ENCODE measurements at places on chromosomes 13 and 19.

DNA sequence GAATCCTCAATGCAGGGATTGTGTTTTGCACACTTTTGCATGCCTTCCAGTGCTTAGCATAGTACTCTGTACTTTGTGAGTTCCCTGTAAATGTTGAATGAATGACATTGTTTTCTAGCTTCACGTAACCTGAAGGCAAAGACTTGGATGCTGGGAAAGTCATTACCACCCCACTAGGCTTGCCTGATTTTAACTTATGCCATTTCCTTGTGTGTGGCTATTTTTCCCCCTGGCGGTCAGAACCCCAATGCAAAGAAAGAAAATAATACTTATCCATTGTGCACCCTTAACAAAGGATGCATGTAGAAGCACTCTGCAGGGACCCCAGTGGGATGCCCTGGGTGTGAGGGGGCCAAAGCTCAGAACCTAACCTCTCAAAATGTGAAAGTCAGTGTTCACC is 1.2 kb upstream of the ENOX1 start:
- DNase-seq: no peak

DNA sequence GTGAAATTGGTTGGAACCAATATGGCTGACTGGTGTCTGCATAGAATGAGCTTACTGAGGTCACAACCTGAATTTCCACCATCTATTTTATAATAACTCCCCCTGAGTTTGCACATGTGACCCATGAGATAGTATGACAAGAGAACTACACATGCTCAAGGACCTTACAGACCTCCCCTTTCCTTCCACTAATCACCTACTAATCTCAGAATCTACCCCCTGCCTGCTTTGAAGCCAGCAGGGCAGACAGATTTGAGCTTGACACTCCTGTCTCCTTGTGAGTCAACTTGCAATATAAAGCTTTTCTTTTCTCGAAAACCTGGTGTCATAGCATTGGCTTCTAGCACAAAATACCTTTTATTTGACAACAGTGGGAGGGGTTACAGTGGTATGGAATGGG is 248.4 kb downstream of the RFC3 start:
- no peak for DNase-seq

DNA sequence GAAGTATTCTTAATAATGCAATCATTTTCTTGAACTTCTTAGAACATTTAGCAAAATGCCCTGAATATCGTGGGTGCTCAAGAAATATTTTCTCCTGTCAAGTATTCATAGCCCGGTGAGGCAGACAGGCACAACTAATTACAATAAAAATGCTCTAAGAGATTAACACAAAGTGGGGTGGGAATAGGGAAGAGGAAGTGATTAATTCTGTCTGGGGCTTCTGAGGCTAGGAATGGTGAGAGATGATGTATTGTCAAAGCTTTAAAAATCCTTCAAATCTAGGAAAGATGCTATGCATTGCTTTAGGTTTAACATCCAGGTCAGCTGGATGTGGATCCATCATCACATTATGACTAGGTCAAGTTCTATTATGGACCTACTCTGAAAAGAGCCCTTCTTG is 66.9 kb upstream of the POSTN start:
- DNase-seq: no peak

- DNase-seq: no peak
These were observed 58.0 kb downstream of the MAP4K1 start for GRCh38 chr19:38559428-38560401.

- no peak for DNase-seq
These were observed 610.6 kb upstream of the PRR20A start for GRCh38 chr13:56530096-56530495.

DNA sequence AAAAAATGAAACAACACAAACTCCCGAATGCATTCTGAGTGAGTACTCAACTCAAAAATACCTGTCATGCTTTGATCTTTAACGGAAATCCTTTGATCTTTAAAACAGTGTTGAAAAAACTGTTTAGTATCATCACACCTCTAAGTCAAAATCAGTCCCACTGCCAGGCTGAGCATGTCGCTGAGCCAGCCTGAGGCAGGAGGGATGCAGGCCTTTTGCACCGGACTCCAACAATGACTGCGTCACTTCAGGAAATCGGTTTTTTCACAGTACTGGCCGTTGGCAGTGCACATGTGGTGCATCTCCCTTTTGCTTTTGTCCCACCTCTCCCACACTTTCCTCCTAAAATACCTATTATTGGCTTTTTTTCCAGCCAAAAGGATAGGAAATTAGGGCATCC is 78.2 kb downstream of the SHISA2 start:
- DNase-seq: no peak

GRCh38 chr13:73335210-73335609 is 276.4 kb downstream of the KLF5 start:
- DNase-seq: no peak

DNA sequence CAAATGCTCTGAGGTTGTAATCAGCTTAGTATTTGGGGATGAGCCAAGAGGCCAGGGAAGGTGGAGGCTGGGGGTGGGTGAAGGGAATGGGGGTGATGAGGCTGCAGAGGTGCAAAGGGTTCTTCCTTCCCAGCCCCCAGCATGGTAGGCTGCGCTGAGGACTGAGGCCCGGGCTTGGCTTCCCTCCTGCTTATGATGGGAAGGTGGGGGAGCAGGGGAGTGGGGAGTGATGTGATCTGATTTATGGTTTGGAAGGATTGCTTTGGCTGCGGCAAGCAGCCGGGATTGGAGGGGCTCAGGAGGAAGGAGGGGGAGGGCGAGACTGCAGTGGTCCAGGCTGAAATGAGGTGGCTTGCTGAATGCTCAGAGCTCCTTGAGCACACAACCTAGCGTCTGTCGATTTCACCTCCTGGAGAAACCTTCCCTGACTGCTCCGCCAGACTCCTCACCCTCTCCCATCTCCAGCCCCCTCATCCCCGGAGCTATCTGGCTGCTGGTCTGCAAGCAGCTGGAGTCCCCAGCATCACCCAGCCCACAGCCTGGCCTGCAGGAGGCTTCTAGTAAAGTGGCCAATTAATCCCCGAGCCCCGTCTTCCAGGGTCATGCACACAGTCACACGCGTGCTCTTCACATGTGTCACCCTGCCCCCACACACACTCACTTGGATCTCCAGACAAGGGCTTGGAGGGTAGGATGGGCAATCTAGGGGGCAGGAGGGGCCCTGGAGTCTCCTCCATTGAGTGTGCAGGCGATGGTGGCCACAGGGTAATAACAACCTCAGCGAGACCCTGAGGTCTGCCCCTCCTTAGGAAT is 757 bp upstream of the CLEC11A start:
- DNase-seq: no peak

DNA sequence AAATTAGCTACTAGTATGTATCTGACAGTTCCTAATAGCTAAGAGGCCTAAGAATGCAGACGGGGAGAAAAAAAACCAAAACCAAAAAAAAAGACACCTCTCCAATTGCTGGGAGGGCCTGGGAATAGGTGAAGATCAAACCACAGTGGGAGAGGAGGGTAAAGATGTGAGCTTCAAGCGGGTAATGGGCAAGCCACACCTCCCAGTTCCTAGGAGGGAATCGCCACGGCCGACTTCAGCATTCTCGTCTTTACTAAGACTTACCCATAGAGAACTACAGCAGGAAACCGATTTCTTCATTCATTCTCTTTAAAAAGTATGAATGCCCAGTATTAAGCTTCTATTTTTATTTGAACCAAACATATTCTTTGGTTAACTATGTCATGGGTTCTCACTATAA is 5.6 kb upstream of the EEF1AKMT1 start:
- DNase-seq: no peak

DNA sequence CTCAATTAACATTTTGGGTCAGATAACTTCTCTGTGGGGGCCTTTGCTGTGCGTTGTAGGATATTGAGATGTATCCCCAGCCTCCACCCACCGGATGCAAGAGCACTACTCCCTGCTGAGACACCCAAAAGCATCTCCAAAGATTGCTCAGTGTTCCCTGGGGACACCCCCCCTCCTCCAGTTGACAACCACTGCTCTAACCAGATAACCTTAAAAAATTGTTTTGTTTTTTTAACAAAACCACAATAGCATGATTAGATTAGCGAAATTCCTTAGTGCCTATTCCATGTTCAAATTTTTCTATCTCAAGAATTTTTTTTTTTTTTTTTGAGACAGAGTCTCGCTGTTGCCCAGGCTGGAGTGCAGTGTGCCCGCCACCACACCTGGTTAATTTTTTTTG is 2.6 kb upstream of the EPN1 start:
- DNase-seq: no peak

DNA sequence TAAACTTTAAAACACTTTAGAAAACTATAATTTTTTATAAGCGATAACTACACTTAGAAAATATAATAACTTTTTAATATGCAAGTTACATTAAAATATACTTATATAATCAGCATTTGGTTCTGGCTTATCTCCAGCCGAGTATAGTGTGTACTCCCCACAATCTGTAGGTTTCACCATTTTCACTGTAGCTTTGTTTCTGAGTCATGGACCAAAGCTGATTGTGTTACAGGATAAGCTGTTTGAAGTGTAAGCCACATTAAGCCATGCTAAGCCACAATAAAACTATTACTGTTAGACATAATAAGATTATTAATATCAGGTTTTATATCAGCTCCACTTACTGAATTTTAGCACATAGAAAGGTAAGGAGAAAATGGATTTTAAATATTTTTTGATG is 43.8 kb downstream of the CCDC122 start:
- no peak for DNase-seq

- peak; percentile 89 for DNase-seq
These were observed 2.5 kb downstream of the PRR12 start for GRCh38 chr19:49593233-49594113.

- no peak for DNase-seq
These were observed 70.0 kb downstream of the FOXO1 start for GRCh38 chr13:40596484-40596883.

- DNase-seq: no peak
These were observed 5.0 kb upstream of the IGSF23 start for GRCh38 chr19:44608391-44608821.

DNA sequence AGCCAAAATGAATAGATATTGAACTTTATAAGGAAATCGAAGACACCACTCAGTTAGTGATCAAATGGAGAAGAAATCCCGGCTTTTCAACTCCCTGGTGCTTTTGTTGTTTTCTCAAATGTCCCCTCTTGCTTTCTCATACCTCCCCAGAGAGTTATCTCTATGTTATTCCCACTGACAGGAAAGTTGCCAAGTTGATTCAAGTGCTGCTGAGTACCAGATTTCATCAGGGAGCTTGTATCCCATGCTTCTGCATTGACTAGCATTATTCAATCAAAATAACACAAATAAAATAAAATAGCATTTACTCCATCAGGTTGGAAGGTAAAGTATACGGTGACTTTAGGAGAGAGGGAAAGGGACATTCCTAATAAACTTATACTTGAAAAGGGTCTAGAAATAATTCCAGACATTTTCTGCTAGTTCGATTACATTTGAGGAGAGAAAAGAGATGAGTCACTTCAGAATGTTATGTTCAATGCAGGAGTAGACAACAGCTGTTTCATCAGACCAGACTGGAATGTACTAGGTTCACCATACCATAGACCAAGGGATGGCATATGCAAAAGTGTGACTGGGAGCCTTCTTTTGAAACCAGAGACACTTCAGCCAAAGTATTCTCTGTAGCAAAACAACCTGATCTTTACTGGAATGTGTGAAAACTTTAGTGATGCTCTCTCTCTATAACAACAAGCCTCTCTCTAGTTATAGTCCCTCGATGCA is 397.8 kb downstream of the FGF14 start:
- DNase-seq: no peak

- DNase-seq: no peak
These were observed 12.7 kb downstream of the SLC25A42 start for GRCh38 chr19:19076476-19076875.

- DNase-seq: no peak
These were observed 2.9 kb upstream of the C13orf42 start for GRCh38 chr13:51113969-51114368.

- no peak for DNase-seq
These were observed 498 bp upstream of the RBM26 start for GRCh38 chr13:79406597-79406908.

- DNase-seq: no peak
These were observed 1.9 kb upstream of the TEKTIP1 start for GRCh38 chr19:3537101-3537437.

GRCh38 chr13:23547000-23547590 is 23.1 kb upstream of the TNFRSF19 start:
- no peak for DNase-seq

GRCh38 chr13:99264051-99264450 is 5.9 kb upstream of the GPR18 start:
- no peak for DNase-seq

DNA sequence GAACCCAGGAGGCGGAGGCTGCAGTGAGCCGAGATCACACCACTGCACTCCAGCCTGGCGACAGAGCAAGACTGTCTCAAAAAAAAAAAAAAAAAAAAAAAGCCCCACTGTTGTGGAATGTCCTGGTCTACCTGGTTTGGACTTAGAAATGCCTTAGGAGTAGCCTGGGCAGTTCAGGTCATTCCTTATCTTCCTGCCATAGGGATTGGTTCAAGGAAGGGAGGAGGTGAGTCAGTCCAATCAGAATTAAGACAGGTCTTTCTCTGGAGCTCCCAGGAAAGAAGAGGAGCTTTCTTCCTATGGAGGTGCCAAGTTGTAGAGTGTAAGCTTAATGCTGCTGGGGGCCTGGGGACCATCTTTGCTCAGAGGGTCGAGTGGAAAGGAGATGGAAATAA is 44.8 kb downstream of the SIPA1L3 start:
- DNase-seq: no peak

DNA sequence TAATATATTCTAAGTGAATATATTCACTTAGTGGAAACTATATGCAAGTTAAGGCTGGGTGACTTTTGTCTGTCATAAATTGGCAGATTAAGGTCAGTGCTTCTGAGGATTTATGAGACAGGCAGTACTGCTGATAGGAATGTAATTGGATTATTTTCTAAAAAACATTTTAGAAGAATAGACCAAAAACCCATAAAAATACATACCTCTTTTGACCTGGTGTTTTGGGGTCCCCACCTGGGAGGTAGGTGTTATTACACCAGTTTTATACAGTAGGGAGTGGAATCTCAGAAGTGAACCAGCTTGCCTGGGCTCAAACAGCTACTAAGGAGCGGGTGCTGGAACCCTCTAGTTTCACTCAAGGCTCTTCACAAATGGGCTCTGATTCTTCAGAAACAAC is 25.3 kb downstream of the COG3 start:
- no peak for DNase-seq

DNA sequence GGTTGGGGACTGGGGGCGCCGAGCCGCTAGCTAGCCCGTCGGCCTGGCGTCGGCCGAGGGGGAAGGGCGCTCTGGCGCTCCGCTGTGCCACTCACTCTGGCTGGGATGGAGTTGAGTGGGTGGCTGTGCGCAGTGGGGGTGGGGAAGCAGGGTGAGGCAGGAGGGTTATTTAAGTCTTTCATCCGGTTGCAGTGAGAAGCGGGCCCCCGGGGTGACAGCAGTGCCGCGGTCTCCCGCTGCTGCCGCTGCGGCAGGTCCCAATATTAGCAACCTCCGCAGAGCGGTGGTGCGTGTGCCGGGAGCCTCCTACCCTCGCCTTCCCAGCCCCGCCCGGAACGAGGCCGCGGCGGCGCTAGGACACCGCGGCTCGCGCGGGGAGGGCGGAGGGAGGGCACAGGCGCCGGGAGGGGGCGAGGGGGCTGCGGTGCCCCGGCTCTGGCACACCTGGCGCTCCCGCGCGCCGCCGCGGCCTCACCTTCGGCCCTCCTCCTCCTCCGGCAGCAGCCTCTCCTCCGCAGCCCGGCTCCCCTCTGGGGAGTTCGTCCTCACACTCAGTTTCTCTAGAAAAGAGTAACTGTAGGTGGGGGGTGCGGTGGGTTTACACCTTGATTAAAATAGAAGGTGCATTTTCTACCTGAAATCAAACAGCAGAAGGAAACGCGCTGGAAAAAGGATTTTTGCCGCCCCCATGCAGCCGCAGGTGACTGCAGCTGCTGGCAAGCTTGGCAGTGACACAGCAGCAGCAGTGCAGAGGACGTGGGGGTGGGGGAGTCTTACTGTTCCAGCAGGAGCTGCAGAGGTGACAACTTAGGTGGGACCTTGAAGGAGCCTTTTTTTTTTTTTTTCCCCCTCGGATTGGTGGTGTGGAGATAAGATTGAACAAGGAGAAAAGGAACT is 4.5 kb downstream of the FGF9 start:
- DNase-seq: no peak

Measured in stimulated activated CD4-positive, alpha-beta T cell treated with anti-CD3 and anti-CD28 coated beads, Interleukin-15, amount 100 ng/mL, for 1 hour (primary cell).